ENCODE measurements at places on chromosomes 16 and 17.

DNA sequence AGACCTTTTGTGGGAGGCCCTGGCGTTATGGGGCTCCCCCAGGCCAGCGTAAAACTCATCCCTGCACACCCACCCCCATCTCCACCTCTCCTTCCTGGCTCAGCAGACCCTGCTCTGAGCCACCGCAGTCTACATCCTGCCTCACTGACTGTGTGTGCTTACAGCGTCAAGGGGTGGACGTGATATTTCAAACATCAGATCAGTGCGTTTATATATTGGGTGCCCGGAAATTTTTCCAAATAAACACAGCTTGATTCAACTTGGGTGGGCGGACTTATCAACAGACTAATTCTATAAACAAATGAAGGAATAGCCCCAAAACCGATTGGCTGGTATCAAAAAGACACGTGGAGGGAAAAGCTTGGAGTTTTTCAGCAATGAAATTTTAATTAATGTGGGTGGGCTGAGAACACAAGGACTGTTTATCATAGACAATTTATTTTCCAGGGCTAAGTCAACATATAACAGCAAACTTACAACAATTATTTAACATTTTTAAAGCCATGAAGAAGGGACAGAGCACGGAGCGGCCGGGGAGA lies at the start of gene FOXL1:
TSS of gene FOXL1 (plus strand) at position 489 of the 539 bp plus-strand sequence. CDS start 175 bp downstream, outside the sequence.
- no peak for DNase-seq

GRCh38 chr17:5209396-5209795 lies 17.7 kb upstream of the ZNF594 start:
- no peak for DNase-seq

DNA sequence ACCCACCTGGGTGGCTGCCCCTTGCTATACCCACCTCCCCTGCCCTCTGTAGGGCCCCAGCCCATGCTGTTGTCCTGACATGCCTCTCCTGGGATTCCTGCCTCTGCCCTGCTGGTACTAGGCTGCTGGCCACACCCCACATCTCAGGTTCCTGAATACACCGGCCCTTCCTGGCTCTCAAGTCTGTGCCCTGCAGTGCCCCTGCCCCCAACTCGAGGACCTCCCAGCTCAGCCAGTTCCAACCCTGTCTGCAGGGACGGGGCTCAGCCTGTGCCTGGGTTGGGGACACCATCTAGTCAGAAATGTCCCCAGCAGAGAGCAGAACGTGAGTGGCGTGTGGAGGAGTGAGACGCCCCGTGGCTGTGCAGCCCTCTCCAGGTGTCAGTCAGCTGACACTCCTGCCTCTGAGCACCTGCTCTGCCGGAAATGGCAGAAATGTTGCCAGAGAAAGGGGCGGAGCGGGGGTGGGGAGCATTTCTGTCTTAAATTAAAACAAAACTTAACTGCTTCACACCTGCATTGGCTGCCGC lies 28.7 kb downstream of the ACSF3 start:
- peak; percentile 27 for DNase-seq

- no peak for DNase-seq
Measured at GRCh38 chr17:58310511-58311428, 17.8 kb downstream of the TSPOAP1 start.

DNA sequence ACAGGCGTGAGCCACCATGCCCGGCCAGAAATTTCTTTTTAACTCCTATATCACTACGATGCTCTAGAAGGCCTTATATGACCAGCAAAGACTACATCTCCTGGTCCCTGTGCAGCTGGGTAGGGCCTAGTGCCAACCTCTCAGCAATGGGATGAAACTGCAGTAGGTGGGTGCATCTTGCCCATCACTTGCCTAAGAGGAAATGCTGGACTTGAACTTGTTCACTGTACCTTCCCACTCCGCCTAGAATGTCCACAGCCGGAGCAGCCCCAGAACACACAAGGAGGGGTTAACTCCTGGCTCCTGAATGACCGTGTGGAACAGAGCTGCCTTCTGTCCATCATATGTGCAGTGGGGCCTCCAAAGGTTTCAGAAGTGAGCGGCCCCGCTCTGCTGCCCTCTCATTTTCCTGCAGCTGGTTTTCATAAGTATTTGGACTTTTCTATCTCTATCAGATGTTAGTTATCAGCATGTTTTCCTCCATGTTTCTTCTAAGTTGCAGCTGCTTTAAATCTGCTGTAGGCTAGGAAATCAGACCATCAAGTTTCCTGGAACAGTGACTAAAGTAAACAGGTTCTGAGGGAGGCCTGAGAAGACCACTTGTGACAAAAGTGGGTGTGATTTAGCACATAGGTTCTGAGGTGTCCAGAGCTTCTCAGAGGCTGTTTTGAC lies 52.5 kb downstream of the WSB1 start:
- no peak for DNase-seq

- no peak for DNase-seq
Measured at GRCh38 chr17:4942760-4943508, 2.9 kb downstream of the RNF167 start.

DNA sequence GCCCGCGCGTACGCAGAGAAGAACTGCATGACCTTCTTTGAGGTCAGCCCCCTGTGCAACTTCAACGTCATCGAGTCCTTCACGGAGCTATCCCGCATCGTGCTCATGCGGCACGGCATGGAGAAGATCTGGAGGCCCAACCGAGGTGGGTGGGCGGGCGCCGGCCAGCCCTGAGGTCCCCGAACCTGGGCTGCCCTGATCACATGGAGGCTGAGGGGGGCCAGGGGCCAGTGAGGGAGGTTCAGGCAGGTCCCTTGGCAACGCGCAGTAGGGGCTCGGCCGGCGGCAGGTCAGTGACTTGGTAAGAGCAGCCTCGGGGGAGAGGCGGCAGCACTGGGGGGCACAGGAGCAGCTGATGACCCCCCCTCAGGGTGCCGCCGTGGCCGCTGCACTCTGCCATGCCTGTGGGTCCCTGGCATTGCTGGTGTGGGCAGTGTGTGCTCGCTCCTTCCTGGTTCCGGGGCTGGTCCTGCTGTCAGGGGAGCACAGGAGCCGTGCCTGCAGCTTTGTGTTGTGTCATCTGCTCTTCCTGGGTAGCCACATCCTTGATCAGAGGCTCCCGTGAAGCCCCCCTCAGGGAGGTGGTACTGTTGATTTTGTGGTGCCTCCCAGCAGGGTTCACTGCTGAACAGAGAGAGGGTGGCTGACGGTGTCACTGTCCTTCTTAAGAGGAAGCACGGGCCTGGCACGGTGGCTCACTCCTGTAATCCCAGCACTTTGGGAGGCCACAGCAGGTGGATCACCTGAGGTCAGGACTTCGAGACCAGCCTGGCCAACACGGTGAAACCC lies 4.6 kb upstream of the WFIKKN1 start:
- no peak for DNase-seq
